SW480 (cell line): ENCODE measurements at places on chromosomes 1 and 21.

DNA sequence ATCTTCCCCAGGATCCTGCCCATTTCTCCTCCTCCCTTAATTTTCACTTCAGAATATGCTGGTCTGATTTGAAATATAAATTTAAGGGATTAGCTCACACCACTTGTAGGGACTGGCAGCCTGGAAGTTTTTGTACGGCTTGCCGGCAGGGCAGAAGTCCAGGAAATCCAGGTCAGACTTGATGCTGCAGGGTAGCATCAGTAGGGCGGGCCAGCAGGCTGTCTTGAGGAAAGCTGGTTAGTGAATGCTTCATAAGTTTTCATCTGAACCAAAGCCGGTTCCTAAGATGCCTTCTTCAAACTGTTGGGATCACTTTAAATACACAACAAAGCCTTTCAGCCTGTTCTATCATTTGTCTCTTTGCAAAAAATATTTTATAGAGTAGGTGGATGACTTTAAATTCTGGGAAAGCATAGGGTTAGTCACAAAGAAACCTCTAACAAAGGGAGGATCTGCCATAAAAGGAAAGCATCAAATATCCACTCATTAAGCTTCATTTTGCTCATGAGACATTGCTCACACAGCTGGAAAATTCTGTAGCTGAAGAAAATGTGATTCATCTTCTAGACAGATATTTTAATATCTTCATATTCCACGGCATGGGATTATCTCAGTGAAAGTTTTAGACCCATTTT lies 90.7 kb upstream of the GFI1 start:
- DNase-seq: no peak

- DNase-seq: no peak
Observed at GRCh38 chr21:45534636-45535331, 7.5 kb downstream of the SLC19A1 start.

GRCh38 chr1:62706985-62707743 lies 19.0 kb upstream of the DOCK7 start:
- DNase-seq: no peak

DNA sequence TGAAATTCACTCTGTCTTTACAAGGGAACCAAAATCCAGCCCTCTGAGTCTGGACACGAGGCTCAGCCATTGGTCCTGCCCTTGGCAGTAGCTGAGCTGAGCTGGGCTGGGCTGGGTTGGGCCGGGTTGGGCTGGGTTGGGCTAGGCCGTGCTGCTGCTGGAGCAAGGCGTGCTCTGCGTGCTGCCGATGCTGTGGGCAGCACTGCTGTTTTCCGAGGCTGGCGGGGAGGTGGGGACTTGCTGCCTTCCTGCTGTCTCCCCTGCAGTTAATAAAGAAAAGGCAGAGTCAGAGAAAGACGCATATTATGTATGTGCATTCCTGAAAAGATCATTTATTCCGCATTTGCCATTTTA lies 182.9 kb downstream of the CDC7 start:
- DNase-seq: no peak
